ENCODE measurements at places on chromosomes 7 and 10.

GRCh38 chr10:44356139-44357022 lies 28.5 kb downstream of the CXCL12 start:
- no peak for DNase-seq

- DNase-seq = no peak
These were observed 53.0 kb downstream of the SH2D4B start for GRCh38 chr10:80590585-80591125.

DNA sequence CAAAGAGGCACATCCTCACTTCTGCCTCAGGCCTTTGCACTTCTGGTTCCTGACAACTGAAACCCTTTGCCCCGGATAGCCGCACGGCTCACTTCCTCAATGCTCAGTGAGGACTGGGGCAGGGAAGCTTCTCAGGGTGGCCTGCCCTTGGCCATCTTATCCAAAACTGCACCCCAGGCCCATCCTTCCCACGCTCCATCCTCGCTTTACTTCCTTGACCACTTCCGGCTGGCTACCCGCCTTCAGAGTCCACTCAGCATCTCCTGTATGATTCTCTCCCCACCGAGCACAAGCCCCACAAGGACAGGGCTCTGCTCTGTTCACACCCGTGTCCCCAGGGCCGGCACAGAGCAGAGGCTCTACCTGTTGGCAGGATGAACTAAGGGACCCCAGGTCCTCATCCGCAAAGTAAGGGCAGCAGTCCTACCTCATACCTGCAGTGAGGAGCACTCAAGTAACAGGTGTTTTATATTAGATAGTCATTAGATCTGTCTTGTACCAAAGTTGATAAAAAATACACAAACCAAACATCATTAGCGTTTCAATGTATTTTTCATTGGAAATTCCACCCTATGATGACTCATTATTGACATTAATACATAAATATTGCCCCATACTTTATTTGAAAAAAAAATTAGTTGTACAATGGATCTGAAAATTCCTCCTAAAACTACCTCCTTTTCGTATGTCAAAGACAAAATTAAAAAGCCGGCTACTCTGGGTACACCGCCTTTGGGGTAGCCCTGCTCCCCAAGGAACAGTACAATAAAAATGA lies 35.0 kb downstream of the GNA12 start:
- peak; percentile 56 for DNase-seq

DNA sequence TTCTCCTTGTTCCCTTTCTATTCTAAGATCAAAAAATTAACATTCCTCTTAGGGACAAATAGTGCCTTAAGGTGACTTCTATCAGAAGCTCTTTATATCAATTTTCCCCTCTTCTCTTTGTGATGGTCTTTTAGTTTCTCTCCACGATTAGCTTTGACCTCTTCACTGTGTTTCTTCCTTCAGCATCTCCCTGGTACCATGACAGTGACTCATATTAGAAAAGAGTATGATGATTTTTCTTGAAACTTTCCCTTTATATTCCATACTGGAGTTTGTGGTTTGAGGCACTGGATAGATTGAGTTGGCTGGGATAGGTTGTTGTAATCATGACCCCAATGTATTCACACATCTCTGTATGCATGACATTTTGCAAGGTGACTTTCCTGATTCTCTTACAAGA lies 335.6 kb upstream of the GLI3 start:
- no peak for DNase-seq

- DNase-seq = no peak
These were observed 120.2 kb downstream of the STRA8 start for GRCh38 chr7:135353832-135354231.

DNA sequence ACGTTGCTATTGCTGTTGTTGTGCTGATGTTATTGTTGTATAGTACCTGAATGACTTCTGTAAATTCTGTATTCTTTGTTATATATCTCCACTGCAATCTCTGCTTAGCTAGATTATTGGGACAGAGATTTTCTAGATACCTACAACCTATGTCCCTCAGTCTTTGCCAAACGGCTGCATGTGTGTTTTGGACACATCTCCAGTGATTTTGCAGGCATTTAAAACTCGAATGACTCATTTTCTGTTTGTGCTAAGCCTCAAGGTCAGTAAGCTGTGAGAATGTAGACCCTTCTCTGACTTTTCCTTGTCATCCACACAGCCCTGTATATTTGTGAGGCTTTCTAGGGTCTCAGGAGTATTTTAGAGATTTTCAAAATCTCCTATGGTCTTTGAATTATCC lies 410.7 kb downstream of the POM121L12 start:
- DNase-seq = no peak

DNA sequence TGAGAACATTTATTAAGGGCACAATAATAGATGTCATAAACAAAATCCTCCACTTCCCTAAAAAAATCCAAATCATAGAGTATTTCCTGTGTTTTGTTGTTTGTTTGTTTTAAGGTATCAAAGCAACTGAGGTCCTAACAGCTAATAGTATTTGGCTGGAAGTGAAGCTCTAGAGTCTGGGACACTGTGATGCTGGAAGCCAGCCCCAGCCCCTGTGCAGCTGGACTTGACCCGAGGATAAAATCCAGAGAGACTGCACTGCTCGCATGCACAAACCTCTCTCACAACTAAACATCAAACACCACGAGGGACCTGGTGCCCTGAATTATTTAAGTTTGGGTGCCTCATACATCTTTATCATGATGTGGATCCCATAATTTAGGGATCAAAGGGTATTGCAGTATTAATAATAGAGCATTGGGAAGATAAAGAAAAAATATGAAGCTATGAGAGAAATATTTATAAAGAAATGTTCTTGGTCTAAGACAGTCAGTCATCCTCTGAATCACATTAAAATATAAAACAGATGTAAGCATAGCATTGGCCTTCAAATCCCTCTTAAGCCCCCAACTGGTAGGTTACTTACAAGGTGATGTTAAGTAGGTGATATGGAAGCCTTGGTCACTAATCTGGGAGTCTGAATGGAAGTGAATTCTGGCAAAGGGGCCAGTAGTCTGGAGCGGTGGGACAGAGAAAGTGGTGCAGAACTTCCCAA lies 44.4 kb downstream of the CUBN start:
- DNase-seq = no peak

- no peak for DNase-seq
These were observed 318.9 kb downstream of the IPMK start for GRCh38 chr10:57948796-57949195.

GRCh38 chr7:69412331-69413146 lies 185.7 kb upstream of the AUTS2 start:
- DNase-seq = no peak

DNA sequence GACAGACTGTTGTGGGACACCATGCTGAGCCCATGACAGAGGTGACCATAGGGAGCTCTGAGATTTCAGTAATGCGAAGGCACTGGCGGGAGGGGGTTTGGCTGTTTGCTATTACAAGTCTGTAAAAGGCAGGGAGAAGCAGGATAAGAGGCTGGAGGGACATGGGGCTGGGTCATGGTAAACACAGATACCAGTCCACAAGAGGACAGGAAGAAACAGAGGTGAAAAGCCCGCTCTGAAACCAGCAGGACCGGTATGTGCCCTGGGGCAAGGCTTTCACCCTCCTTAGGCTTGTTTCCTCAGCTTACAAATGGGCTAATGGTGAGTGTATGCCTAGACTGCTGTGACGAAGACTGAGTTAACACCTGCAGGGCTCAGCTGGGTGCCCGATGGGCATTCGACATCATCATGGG lies 34.1 kb downstream of the ANXA11 start:
- DNase-seq = peak; percentile 51

DNA sequence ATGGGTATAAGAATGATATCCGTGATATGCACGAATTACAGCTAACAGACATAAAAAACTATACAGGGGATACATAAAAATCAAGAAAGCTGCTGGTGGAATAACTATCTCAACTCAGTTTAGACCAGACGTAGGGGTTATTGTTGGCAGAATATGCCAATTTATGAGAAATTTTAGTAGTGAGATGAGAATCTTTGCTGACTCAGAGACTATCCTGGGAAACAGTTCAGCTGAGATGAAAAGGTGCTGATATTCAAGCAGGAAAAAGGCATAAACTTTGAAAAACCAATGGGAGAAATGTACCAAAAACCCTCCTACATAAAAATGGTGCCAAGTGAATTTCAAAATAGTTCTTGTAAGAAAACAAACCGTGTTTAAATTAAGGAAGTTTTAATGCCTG lies 3.3 kb downstream of the MRPS33 start:
- no peak for DNase-seq

- no peak for DNase-seq
These were observed 72.2 kb upstream of the IL6 start for GRCh38 chr7:22654831-22655230.

- DNase-seq = no peak
These were observed 25.0 kb upstream of the ELFN1 start for GRCh38 chr7:1645071-1645409.

GRCh38 chr10:129530581-129530980 lies 63.5 kb downstream of the MGMT start:
- DNase-seq = no peak

DNA sequence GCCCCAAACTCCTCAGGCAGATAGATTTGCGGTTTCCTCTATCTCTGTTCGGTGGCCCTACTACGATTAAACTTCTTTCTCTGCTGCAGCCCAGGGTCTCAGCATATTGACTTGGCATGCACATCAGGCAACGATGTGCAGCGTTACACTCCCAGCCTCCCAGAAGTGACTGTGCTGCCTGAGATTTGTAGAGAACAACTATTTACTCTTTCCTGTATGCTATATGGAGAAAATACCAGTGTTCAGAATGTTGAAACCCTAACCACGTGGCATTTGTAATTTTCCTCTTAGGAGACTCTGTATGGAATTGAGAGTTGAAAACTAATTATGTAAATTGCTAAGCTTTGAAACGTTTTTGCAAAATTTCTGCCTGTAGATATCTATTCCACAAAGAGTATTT lies 50.9 kb downstream of the GNAI1 start:
- no peak for DNase-seq

DNA sequence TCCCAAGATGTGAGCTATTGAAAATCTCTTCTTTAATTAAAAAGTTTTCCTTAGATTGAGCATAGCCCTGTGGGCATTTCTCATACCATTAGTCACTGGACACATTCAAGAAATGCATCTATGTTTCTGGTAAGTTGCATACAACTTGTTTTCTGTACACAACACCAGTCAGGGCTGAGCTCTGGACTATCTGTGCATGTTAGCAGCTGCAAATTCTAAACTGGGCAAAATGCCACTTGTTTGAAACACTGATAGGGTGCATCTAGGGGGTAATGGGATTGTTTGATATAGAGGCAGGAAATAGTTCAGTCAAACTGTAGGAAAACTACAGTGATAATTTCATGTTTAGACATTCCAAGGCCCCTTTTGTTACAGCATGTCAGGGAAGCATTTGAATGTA lies 145.6 kb upstream of the NPY start:
- no peak for DNase-seq

DNA sequence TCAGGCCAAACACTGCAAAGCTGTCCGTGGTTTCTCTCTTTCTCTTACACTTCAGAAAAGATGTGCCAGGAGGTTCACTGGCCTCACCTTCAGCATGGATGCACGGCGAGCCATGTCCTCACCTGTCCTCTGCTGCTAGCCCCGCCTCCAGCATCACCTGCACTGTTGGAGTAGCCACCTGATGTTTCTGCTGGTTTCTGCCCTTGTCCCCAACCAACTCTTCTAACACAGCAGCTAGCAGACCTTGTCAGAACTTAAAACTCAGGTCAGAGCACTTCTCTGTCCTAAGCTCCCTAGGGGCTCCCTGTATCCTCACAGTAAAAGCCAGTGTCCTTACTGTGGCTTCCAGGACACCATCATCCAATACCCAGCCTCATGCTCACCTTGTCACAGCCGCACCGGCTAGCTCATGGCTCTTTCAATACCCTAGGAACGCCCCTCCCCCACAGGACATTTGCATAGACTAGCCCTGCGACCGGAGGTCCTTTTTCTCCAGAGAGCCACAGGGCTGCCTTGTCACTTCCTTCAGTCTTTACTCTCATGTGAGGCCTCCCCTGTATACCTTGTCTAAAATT lies 15.2 kb downstream of the PALD1 start:
- DNase-seq = no peak

- no peak for DNase-seq
These were observed 44.2 kb downstream of the PDLIM1 start for GRCh38 chr10:95246582-95247051.

DNA sequence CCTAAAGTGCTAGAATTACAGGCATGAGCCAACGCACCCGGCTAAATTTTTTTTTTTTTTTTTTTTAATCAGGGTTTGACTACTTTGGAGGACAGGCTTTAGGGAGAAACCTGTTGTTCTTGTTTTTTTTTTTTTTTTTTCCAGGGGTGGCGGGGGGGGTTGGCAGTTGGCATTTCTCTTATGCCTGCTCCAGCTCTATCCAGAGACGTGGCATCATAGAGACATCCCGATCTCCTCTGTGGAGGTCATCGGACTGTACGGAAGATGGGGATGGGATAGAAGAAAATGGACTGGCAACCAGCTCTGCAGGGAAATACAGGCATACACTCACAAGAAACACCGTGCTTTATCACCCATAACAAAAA lies 130.8 kb downstream of the PRPF18 start:
- DNase-seq = no peak

Data from left forelimb (tissue), 1 donor.